ENCODE measurements at places on chromosomes 4 and X. TPM values are rescaled to one million over a fixed set of nuclear protein-coding genes. Genes with fewer than 3 reads are reported as not detected.

DNA sequence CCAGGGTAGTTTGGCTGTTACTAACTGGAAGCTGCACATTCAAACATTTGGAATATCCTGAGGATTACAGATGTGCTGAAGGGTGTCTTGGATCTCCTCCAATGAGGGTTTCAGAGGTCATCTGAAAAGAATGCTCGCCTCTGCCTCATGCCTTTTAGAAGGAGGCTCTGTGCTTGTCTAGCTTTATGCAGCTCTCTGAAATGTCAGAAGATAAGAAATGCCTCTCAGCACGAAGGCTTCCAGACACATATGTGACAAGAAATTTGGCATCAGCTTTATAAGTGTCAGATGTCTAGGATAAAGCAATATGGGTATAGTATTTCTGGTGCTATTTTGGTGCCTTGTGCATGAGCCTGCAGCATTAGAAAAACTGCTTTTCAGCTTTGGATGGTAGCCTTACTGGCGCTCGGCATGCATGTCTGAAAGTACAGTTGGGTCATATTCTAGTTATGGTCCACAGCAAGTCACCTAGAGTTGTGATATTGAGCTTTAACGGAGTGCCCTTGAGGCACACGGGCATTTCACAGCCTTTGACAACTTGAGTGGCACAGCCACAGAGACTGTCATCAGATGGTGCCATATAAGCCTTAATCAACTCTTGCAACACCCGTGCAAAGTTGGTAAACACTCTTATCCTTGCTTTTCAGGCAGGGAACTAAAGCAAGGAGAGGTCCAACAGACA lies 70.8 kb upstream of the PGRMC2 start:
- DNase-seq: no peak

DNA sequence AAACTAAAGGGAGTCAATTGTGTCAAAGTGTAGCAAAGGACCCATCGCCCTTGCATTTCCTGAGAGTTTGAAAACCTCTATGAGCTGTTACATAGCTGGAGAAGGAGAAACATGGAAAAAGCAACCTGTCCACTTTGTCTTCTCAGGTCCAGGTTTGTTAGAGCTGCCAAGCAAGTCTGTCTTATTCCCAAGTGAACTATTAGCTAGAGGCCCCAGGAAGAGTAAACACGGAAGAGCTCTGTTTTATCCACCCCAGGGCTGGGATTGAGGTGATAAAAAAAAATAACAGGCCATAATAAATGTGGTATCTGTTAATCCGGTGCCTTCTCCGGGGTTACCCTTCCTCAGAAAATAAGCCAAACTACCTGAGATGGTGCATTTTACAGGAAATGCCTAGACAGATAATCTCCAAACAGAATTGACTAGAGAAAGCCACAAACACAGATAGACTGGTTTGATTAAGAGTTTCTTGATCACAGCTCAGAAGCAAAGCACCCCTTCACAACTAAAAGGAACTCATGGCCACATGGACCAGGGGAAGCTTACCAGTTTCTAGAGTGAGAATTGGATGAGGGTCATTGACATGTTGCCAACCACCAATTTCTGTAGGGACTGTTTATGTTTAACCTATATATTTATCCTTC lies 35.9 kb upstream of the RELL1 start:
- no peak for DNase-seq

Gene MAGEA9B
- not detected for total RNA-seq

DNA sequence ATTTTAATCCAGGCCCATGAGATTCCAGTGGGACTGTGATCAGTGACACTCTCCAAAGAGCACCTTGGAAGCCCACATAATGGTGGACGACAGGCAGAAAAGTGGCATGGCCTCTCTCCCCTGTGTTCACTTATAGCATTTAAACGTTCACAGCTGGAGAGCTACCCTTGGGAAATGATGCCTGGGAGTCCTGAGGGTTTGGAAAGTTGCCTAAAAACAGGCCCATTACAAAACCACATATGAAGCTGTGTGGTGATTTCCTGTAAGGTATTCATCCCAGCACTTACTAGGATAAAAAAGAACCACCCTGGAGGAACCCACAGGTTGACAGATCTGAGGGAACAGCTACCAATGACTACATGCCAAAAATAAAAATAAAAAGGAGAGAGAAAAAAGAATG lies 193.2 kb downstream of the RASL11B start:
- no peak for DNase-seq

Gene GNRHR
- total RNA-seq: not detected

DNA sequence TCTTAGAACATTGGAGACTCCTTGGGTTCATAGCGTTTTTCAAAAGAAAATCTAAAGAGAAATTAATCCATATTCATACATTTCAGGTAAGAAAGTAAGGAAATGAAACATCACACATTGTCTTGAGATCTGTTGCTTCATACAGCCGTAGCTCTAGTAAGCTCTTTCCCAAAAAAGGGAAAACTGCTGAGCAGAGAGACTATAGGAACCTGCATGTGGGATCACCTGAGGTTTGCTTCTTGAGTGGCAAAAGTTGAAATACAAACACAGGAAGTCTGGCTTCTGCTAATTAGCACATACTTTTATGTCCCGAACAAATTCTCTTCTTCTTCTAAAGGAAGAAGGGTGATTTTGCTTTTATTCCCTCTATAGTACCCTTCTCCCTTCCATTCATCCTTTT lies 57.7 kb downstream of the MRPL1 start:
- DNase-seq: no peak

Gene WDR17
- 19.6 TPM for total RNA-seq

GRCh38 chr4:54058171-54058570 lies 6.2 kb downstream of the CHIC2 start:
- DNase-seq: no peak

- DNase-seq: no peak
Measured at GRCh38 chr4:186161138-186161537, 30.2 kb upstream of the CYP4V2 start.

DNA sequence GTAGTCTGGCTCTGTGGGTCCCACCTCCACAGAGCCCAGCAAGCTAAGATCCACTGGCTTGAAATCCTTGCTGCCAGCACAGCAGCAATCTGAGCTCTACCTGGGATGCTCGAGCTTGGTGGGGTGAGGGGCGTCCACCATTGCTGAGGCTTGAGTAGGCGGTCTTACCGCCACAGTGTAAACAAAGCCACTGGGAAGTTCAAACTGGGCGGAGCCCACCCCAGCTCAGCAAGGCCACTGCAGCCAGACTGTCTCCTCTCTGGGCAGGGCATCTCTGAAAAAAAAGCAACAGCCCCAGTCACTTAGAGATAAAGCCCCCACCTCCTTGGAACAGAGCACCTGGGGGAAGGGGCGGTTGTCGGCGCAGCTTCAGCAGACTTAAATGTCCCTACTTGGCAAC lies 243.2 kb upstream of the POF1B start:
- no peak for DNase-seq

Gene CTAG1B
- total RNA-seq: not detected

Gene VCX2
- total RNA-seq: not detected

Gene RHOXF2
- total RNA-seq: not detected
